Chondrocyte (in vitro differentiated cells): ENCODE measurements at places on chromosomes 11 and 22. TPM values are rescaled to one million over a fixed set of nuclear protein-coding genes. Genes with fewer than 3 reads are reported as not detected.

- DNase-seq: no peak
- H3K27ac ChIP-seq: no peak overlapping the region
- H3K36me3 ChIP-seq: no peaks in the 10 kb centered on the region
- peaks cover 63% of the 10 kb centered on the region for H3K27me3 ChIP-seq
Observed at GRCh38 chr11:44416776-44417175, 106.8 kb upstream of the ALX4 start.

DNA sequence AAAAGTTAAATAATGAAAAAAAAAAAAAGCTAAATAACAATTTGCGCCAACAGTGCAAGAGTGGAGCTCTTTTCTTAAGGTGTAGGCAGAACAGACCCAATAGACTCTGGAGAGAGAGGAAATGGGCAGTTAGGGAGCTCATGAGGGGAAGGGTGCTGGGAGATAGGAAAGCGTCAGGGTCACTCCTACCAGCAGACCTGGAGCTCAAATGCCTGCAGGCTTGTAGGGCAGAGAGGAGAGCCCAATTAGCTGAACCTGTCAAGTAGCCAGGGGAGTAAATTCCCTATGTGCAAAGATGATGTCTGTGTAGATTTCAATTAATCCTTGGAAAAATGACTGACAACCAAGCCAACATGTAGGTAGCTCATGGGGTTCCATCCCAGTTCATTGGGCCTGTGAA is 73.0 kb downstream of the RAB30 start:
- no peaks in the 10 kb centered on the region for H3K27me3 ChIP-seq
- DNase-seq: no peak
- peaks cover 82% of the 10 kb centered on the region for H3K4me1 ChIP-seq
- peaks cover 8% of the 10 kb centered on the region for H3K36me3 ChIP-seq

DNA sequence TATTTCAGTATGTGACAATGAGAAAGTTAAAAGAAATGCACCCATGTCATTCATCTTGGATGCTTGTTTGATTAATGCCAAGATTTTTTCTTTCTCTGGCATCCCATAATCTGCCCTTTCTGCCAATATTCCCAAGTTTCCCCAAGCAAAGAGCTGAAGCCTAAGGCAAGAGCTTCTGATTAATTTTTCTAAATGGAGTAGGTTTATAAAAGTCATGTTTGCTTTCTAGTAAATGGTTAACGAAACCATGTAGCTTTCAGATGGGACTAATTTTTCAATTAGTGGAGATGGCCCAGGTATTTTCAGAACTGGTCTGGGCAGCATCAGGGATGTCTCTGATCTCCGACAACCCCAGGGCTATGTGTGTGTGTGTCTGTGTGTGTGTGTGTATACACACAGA is 55.3 kb downstream of the LRRC4C start:
- DNase-seq: no peak
- no peaks in the 10 kb centered on the region for H3K36me3 ChIP-seq
- H3K27me3 ChIP-seq: no peaks in the 10 kb centered on the region
- H3K4me3 ChIP-seq: no peak overlapping the region
- H3K4me1 ChIP-seq: no peaks in the 10 kb centered on the region

DNA sequence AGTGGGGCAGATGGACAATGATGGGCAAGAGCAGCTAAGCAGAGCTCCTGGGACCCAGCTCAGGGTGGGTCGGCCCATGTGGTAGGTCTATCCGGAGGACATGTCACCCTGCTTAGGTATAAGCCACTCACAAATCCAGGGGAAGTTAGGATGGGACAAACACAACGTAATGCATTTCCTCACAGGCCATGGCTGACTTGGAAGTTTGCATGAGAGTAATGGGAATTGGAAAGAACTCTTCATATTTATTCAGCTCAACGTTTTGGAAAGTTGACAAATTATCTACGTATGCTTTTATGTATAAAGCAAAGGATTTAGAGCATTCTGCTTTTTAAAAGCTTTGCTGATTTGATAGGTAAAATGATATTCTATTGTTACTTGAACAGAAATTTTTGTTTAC is 74.9 kb downstream of the SMCO4 start:
- no peak overlapping the region for H3K4me3 ChIP-seq
- DNase-seq: no peak
- H3K36me3 ChIP-seq: no peaks in the 10 kb centered on the region

DNA sequence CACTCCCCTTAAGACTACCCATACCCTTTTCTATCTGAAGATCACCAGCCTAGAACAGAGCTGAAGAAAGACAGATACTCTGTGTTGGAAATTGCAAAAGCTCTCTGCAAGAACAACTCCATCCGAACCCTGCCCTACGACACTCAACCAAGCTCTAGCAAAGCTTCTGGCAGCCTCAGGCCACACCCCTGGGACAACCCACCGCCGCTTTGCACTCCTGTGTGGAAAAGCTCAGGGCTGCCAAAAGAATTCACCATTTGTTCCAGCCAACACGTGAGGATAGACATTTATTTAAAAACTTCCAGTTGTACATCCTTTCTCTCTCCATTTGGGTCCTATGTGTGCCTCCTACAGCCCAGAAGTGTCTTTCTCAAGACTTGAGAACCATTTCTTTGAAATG is 62.4 kb upstream of the CD5 start:
- H3K27me3 ChIP-seq: no peaks in the 10 kb centered on the region
- no peak overlapping the region for H3K27ac ChIP-seq
- no peak for DNase-seq
- peaks cover 21% of the 10 kb centered on the region for H3K4me1 ChIP-seq
- no peak overlapping the region for H3K4me3 ChIP-seq

DNA sequence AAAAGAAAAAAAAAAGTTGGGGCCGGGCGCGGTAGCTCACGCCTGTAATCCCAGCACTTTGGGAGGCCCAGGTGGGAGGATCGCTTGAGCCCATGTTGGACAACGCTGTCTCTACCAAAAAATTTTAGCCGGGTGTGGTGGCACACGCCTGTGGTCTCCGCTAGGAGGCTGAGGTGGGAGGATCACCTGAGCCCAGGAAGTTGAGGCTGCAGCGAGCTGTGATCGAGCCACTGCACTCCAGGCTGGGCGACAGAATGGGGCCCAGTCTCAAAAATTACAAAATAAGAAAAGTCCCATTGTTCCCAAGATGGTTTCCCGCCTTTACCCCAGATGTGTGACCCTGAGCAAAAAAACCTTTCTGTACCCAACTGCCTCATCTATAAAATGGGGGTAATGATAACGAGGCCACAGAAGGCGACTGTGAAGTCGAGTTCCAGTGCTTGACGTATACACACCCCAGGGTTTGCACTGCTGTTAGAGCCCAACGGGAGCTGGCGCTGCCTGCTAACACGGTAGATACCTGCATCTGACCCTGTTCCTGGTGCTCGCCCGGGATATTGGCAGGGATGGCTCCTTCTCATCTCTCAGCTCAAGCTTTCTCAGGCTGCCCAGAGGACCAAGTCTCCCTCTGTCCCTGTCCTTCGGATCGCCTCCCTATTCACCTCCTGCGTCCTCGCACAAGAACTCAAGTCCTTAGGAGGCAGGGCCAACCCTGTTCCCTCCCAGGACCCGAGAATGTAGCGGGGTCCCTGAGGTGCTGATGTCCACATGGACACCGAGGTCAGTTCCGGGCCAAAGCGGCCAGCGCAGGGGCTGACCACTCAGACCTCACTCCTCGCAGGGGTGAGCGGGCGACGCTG is 1.1 kb upstream of the RPLP2 start:
- H3K27ac ChIP-seq: peak overlapping the region; percentile 98
- peaks cover 13% of the 10 kb centered on the region for H3K36me3 ChIP-seq
- DNase-seq: no peak
- H3K4me3 ChIP-seq: peak overlapping the region; percentile 85

Gene KRTAP5-9
- 0.20 to 0.36 TPM in 2 of 3 replicates, not detected in the other for total RNA-seq

Gene CNIH2
- 2.5 to 2.8 TPM (median 2.8 TPM) in 3 replicates for total RNA-seq

Gene ST14
- total RNA-seq: 0.10 TPM in 2 of 3 replicates, not detected in the other

Gene MRGPRX4
- not detected in 3 replicates for total RNA-seq

Gene APOL5
- not detected in 3 replicates for total RNA-seq

Gene DLG2
- 1.3 to 4.9 TPM (median 2.2 TPM) in 3 replicates for total RNA-seq

Gene NRXN2
- total RNA-seq: 1.1 to 3.0 TPM (median 1.8 TPM) in 3 replicates

Gene APOL3
- 2.3 to 5.9 TPM (median 3.4 TPM) in 3 replicates for total RNA-seq

Gene SPTBN2
- total RNA-seq: 13.2 to 18.6 TPM (median 15.7 TPM) in 3 replicates
